ENCODE measurements at places on chromosomes 16 and 17.

- DNase-seq, result no peak
Measured at GRCh38 chr16:87150262-87150661, 166.9 kb downstream of the C16orf95 start.

GRCh38 chr16:86980644-86981043 lies 336.5 kb downstream of the C16orf95 start:
- no peak for DNase-seq

- peak; percentile 61 for DNase-seq
Measured at GRCh38 chr17:534071-534691, 180.5 kb downstream of the VPS53 start.

DNA sequence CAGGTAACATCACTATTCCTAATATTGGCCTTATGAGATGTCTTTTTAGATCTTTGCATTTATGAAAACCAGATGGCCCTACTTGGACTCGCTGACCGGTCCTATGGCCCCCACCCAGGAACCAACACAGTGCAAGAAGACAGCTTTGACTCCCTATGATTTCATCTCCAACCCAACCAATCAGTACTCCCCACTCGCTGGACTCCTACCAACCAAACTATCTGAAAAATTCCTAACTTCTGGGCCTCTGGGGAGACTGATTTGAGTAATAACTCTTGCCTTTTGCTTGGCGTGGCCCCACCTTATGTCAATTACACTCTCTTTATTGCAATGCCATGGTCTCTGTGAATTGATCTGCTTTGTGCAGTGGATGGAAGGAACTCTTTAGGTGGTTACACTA lies 828.9 kb downstream of the CDH11 start:
- no peak for DNase-seq

GRCh38 chr16:56910654-56911539 lies 21.0 kb upstream of the HERPUD1 start:
- DNase-seq, result peak; percentile 42

GRCh38 chr17:76385892-76386786 lies 1.7 kb downstream of the SPHK1 start:
- no peak for DNase-seq

- no peak for DNase-seq
Measured at GRCh38 chr17:33125552-33125950, 133.9 kb downstream of the SPACA3 start.

GRCh38 chr16:24440306-24440705 lies 99.1 kb upstream of the RBBP6 start:
- no peak for DNase-seq

DNA sequence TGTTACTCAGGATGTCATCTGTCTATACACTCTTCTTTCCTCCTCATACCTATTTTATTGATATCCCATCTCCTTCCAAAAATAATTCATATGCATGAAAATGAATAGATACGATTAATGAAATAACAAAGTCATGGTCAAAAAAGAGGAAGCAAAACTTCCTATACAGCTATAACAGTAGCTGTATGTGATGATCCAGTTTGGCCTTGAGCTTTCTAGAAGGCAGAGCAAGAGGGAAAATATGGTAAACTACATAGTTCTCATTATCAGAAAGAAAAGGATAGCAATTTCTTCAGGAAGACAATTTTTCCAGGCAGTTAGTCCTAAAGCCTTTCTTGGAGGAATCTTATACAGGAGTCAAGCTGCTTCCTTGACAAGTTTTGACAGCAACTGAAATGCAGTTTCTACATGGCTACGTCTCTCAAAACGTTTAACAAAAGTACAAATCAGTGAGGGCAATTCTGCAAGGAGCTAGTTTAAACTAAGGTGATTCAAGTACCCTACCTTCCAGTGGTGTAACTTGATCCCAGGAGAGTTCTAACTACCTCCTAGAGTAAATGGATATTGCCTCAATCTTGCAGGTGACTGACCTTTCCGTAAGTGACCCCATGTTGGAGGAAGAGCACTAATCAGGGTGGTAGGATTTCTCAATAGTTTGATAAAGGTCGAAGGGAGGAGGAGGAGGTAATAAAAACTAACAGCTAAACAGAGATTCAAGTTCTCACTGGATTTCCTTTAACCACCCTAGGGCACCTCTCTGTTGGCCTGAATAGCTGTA lies 1.0 kb downstream of the SPAG5 start:
- no peak for DNase-seq

DNA sequence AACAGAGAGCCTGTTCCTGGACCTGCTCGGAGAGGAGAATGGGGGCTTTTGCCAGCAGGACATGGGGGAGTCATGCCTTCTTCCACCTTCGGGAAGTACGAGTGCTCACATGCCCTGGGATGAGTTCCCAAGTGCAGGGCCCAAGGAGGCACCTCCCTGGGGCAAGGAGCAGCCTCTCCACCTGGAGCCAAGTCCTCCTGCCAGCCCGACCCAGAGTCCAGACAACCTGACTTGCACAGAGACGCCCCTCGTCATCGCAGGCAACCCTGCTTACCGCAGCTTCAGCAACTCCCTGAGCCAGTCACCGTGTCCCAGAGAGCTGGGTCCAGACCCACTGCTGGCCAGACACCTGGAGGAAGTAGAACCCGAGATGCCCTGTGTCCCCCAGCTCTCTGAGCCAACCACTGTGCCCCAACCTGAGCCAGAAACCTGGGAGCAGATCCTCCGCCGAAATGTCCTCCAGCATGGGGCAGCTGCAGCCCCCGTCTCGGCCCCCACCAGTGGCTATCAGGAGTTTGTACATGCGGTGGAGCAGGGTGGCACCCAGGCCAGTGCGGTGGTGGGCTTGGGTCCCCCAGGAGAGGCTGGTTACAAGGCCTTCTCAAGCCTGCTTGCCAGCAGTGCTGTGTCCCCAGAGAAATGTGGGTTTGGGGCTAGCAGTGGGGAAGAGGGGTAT lies 39.3 kb upstream of the IL21R start:
- no peak for DNase-seq

- no peak for DNase-seq
Measured at GRCh38 chr16:22355487-22355908, 18.9 kb downstream of the CDR2 start.

DNA sequence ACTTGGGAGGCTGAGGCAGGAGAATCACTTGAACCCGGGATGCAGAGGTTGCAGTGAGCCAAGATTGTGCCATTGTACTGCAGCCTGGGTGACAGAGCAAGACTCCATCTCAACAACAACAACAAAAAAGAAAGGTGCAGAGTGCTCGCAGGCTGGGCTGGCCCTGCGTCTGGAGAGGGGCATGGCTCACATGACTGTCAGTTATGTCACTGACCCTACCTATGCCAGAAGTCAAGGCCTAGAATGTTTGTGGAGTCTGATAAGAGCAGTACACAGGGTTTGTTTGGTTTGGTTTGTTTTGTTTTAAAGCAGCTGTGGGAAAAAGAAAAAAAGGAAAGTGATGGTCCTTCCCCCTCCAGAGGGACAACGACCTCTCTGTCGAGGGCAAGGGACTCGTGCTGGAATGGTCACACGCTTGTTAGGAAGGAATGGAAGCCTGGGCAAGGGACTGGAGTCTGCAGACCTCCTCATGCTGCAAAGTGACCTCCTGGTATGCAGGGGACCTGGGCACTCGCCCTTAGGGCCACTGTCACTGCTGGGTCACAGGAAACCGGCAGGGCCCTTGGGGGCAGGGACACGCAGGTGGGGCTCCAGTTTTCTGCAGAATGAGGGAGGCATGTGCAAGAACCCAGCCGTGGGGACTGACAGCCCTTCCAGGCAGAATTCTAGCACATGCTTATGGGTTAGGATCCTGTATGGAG lies 10.1 kb upstream of the OSGIN1 start:
- DNase-seq, result no peak

GRCh38 chr16:55539488-55539887 lies 27.0 kb upstream of the CAPNS2 start:
- DNase-seq, result no peak

- DNase-seq, result no peak
Measured at GRCh38 chr16:353404-354290, 1.1 kb upstream of the AXIN1 start.

DNA sequence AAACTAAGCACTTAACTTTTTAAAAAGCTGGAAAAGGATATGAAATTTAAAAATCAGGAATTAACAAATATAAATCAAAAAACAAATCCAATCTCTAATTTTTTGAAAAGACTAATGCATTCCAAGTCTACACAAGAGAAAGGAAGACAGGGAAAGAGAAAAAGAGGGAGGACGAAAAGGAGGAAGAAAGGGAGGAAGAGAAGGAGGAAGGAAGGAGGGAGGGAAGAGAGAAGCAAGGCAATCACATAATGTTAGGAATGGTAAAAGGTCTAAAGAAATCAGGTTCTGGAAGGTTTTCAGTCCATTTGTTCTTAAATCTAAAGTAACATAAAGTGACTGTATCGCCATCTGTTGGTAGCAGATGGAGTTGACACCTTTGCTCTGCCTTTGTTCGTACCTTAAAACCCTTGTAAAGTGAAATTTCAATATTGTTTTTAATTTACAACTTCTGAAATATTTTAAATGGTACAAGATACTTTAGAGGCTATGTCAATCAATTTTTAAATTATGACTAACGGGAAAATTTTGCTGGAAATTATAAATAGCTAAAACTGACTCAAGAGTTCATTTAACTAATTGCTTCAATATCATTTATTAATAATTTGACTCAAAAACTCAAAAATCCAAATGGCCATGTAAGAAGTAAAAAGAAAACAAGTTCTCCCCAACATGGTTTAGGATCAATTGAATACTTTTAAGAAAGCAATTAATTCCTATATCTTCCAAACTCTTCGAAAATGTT lies 20.4 kb upstream of the CDYL2 start:
- DNase-seq, result peak; percentile 8

DNA sequence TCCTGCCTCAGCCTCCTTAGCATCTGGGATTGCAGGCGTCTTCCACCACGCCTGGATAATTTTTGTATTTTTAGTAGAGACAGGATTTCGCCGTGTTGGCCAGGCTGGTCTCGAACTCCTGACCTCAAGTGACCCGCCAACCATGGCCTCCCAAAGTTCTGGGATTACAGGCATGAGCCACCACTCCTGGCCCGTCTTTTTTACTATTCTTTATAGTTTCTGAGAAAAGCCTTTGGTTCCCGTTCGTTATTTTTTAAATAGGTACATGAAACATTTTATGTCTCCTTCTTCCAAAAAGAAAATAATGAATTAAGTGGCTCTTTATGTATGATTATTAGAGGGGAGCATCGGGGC lies 570 bp upstream of the BCO1 start:
- DNase-seq, result no peak

- DNase-seq, result no peak
Measured at GRCh38 chr17:73228748-73229236, 32.9 kb downstream of the CPSF4L start.

DNA sequence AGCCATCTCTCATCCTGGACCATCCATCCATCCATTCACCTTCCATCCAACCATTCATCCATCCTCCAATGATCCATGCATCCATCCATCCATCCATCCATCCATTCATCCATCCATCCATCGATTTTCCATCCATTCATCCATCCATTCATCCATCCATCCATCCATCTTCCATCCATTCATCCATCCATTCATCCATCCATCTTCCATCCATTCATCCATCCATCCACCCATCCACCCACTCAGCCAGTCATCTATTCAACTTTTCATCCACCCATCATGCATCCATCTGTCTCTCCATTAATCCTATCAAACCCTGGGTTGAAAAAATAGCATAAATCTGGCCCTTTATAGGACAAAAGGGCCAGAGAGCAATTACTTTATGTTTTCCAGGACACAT lies 158.3 kb upstream of the WSCD1 start:
- DNase-seq, result no peak

DNA sequence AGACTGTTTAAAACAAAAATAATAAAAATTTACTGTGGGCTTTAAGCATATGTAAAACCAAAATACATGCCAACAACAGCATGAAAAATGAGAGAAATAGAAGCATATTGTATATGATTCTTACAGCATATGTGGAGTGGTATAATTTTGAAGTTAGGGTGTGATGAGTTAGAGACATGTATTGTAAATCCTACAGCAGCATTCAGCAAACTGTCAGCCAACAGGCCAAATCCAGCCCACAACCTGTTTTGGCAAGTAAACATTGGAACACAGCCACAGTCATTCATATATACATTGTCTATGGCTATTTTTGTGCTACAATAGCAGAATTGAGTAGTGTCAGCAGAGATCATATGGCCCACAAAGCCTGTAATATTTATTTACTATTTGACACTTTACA lies 42.3 kb downstream of the ZNF18 start:
- DNase-seq, result no peak

Data from CMK (cell line).